NCI-H446 (cell line): ENCODE measurements at places on chromosomes 16 and 17.

- DNase-seq, result peak; percentile 57
Observed at GRCh38 chr17:48131216-48131824, 23.8 kb downstream of the SNX11 start.

GRCh38 chr16:73037845-73038570 is 9.9 kb downstream of the ZFHX3 start:
- DNase-seq, result no peak

GRCh38 chr16:69663846-69664245 is 62.5 kb downstream of the NQO1 start:
- DNase-seq, result no peak

DNA sequence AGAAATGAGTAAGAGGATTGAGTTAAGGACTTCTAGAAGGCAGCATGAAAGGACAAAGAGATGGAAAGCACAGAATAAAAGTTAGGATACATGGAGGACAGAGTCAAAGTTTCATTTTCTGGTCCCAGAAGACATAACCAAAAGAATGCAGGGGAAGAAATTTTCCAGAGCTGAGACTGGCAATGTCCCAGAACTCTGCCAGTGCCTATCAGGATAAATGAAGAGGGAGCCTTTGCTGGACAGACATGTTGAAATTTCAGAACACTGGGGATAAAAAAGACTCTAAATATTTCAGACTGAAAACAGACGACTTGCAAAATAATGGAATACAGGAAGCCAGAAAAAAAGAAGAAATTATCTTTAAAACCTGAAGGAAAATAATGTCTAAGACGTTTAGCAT is 55.7 kb downstream of the NT5M start:
- no peak for DNase-seq

GRCh38 chr17:41308251-41308917 is 725 bp downstream of the KRTAP16-1 start:
- peak; percentile 40 for DNase-seq
